AG09319 (cell line): ENCODE measurements at places on chromosomes 5 and 9.

GRCh38 chr9:34256104-34256503, 73.0 kb downstream of the KIF24 start:
- no peak for DNase-seq

DNA sequence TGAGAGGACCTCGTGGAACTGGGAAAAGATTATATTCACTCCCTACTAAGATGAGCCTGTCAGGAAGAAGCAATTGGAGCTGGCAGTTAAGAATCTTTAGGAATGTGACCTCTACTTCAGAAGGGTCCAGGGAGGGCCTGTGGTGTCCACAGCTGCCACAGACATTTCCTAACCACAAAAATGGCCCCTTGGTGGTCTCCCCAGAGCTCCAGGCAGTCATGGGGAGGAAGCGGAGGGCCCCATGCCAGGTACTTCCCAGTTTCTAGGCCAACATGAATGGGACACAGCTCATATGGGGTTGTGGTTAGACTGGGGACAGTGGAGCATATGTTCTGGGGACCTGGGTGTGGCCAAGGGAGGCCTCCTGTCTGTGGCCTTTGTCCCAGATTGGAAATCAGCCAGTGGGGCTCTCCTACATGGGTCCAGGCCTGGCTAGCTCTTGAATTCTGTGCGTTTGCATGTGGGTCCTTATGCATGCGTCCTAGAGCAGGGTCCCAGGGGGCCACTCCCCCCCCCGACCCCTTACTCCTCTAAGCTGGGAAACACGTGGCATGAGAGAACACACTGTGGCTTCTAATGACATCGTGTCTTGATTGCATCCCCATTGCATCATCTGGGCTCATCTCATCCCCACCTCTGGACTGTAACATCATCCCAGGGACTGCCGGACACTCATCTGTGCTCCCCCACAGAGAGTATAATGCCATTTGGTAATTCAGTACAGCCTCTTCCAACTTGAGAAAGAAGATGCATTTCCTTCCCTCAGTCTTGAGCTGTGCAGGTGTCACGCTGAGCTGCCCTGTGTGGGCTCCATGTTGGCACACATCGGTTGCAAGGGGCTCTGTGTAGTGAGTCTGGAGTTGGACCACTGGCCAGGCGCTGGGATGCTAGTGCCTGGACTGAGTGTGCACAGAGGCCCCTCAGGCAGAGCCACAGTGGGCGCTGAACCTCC, 31.3 kb downstream of the IRF1 start:
- no peak for DNase-seq

GRCh38 chr5:16806711-16807546, 129.2 kb downstream of the MYO10 start:
- DNase-seq, result no peak

- DNase-seq, result no peak
These were observed 5.3 kb downstream of the DPYSL3 start for GRCh38 chr5:147504535-147504934.

- DNase-seq, result no peak
These were observed 100.1 kb downstream of the FBXL7 start for GRCh38 chr5:15600035-15600434.

DNA sequence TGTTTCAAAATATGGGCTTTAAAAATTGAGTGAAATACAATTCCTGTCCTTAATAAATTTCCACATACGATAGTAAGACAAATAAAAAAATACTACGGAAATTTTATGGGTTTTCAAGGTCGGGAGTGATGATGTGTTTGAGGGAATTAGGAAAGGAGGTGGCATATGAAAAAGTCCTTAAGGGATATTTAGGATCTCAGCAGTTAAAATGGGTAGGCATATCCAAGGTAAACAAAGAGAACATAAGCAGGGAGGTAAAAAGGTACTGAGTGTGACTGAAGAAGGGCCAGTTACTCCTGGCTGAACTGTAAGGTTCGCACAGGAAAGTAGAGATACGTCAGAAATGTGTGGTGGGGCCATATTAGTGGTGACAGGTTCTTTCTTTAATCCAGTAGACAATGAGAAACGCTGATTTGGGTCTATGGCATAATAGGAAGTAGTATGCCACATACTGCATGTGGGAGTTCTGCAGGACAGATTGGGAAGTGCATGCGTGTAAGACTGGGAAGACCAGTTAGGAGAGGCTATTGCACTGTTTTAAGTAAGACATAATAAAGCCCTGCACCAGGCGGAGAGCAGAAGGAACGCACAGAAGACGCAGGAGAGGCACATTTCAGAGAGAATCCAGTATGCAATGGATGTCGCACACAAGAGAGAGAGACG, 937 bp upstream of the HMGCR start:
- peak; percentile 59 for DNase-seq

- DNase-seq, result no peak
These were observed 148.8 kb upstream of the ABCA1 start for GRCh38 chr9:105076729-105077128.

DNA sequence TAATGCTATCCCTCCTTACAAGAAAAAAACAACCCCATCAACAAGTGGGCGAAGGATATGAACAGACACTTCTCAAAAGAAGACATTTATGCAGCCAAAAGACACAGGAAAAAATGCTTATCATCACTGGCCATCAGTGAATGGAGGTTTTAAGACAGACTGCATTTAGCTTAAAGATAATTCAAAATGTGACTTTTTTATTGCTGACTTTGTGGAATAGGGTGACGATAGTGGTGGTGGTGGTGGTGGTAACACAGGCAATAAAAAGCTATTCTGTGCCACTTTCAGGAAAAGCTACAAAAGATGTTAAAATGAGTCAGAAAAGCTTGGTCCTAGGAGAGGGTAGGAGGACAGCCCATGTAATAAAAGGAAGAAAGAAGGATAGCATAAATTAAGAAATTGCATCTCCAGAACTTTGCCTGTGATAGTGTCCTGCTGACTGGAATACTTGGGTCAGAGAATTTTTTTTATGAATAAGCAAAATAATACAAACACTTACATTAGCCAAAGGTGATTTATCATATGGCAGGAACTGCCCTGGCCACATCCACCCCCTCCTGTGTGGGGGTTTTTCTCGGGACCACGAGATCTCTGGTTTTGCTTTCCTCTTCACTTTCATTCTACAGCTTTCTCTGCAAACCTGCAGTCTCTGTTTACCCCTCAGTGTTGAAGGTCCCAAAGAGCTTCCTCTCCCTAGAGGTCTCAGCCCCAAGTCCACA, 186.7 kb downstream of the DRD1 start:
- no peak for DNase-seq
